ENCODE measurements at places on chromosomes 2 and 18. TPM values are rescaled to one million over a fixed set of nuclear protein-coding genes. Genes with fewer than 3 reads are reported as not detected.

The CFAP65 gene
- not detected for total RNA-seq

The REG3G gene
- not detected for total RNA-seq

The AKAIN1 gene
- total RNA-seq: not detected

The NGEF gene
- total RNA-seq: not detected

The TMEM169 gene
- total RNA-seq: under 0.01 TPM

The ABCG5 gene
- total RNA-seq: not detected

The CNDP1 gene
- not detected for total RNA-seq

The SAG gene
- total RNA-seq: not detected

The DPP4 gene
- 2.2 TPM for total RNA-seq

The TUBA3E gene
- not detected for total RNA-seq

DNA sequence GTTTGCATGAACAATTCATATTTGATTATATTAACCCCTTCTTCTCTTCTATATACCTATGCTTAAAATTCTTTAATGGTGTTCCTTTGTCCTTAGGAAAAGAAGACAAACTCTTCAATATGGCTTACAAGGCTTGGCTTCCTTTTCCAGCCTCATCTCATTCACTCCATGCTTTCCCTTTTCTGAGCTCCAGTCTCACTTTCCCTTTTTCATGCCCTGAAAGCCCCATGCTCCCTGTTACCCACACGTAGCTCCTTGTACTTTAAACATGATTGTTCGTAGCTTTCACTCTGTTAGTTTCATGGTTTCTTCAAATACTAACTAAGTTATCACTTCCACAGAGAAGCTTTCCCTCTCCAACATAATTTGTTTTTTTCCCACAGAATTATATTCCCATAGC lies 161.3 kb downstream of the UBE2E3 start:
- H3K27ac ChIP-seq: no peak overlapping the region
- peaks cover 8% of the 10 kb centered on the region for H3K4me1 ChIP-seq
- no peak for DNase-seq
- no peaks in the 10 kb centered on the region for H3K36me3 ChIP-seq
- no peak overlapping the region for H3K4me3 ChIP-seq

DNA sequence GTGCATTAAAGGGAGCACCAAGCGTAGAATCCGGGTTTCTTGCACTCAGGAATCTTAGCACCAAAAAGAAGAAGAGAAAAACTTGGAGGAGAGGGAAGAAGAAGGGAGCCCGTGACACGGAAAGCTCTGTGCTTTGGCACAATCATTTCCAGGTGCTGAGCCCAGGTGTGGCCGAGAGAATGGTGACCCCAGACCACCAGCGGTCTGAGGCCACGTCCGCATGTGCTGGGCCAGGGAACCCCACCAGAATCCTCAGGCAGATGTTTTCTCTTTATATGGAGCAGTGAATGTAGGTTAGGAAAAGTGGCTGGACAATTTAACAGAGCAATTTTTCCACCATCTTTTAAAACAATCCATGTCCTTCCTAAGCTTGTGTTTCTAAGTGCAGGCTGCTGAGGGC lies 520.9 kb downstream of the EPHA4 start:
- H3K27ac ChIP-seq: no peak overlapping the region
- DNase-seq: peak; percentile 57
- H3K4me3 ChIP-seq: no peak overlapping the region
- no peaks in the 10 kb centered on the region for H3K4me1 ChIP-seq
- H3K27me3 ChIP-seq: no peaks in the 10 kb centered on the region
- no peaks in the 10 kb centered on the region for H3K36me3 ChIP-seq

DNA sequence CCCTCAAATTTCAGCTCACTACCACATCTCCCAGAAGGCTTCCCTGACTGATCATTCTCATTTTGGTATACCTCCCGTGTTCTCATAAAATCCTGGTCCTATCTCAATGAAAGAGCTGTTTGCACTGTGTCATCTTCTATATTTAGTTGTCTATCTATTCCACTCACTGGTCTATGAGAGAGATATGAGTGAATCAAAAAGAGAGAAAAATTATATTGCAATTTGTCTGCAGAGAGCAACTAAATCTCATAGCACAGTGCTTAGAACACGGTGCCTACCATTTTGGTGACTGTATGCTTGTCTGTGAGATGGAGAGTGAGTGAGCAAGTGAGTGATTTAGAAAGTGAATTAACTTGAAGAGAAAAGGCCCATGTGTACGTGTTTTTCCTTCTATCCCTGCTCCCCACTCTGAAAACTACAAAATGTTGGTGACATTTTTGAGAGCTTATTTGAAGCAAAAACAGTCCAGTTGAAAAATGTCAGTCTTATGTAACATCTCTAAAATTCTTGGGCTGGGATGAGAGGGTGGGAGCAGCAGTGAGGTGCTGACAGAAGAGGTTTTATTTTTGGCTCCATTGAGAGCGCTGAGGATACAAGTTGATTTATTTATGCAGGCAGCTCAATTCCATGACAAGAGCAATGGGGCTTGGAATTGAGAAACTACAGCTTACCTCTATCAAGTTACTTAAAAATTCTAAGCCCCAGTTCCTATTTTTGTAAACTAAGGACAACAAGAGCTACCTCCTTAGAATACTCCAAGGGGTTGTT lies 373.5 kb upstream of the CHST9 start:
- no peak overlapping the region for H3K27ac ChIP-seq
- no peak for DNase-seq
- no peaks in the 10 kb centered on the region for H3K4me1 ChIP-seq
- no peaks in the 10 kb centered on the region for H3K27me3 ChIP-seq
- H3K36me3 ChIP-seq: no peaks in the 10 kb centered on the region

- DNase-seq: no peak
- H3K27ac ChIP-seq: no peak overlapping the region
- H3K4me1 ChIP-seq: no peaks in the 10 kb centered on the region
Observed at GRCh38 chr2:113992090-113992489, 102.2 kb downstream of the ACTR3 start.

- no peak overlapping the region for H3K27ac ChIP-seq
- peak; percentile 82 for DNase-seq
- H3K36me3 ChIP-seq: no peaks in the 10 kb centered on the region
- no peaks in the 10 kb centered on the region for H3K27me3 ChIP-seq
Observed at GRCh38 chr2:239826786-239827522, 198.2 kb downstream of the NDUFA10 start.

DNA sequence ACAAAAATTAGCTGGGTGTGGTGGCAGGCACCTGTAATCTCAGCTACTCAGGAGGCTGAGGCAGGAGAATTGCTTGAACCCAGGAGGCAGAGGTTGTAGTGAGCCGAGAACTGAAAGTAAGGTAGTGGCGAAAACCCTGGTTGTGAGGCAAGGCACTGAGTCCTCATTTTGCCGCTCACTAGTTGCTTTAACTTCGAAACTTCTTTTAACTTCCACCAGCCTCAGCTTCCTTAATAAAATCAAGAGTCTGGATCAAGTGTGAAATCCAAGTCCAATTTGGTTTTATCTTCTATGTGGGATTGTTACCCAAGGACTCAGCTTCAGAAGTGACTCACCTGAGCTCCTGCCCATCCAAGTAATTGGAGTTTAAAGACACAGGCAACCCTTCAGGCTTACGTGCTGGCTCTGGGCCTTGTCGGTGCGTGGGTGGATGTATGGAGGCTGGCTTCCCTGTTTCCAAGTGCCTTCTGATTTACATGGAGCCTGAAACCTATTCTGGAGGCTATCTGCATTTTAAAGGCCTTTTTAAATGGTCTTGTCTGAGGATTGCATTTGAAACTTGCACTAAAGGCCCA lies 374.2 kb upstream of the ID2 start:
- no peak overlapping the region for H3K27ac ChIP-seq
- H3K4me3 ChIP-seq: no peak overlapping the region
- H3K4me1 ChIP-seq: no peaks in the 10 kb centered on the region
- DNase-seq: no peak
- H3K36me3 ChIP-seq: no peaks in the 10 kb centered on the region

GRCh38 chr18:8324343-8325065 lies 284.7 kb upstream of the RAB12 start:
- no peak overlapping the region for H3K4me3 ChIP-seq
- H3K27ac ChIP-seq: no peak overlapping the region
- H3K27me3 ChIP-seq: no peaks in the 10 kb centered on the region
- DNase-seq: no peak
- peaks cover 17% of the 10 kb centered on the region for H3K4me1 ChIP-seq

DNA sequence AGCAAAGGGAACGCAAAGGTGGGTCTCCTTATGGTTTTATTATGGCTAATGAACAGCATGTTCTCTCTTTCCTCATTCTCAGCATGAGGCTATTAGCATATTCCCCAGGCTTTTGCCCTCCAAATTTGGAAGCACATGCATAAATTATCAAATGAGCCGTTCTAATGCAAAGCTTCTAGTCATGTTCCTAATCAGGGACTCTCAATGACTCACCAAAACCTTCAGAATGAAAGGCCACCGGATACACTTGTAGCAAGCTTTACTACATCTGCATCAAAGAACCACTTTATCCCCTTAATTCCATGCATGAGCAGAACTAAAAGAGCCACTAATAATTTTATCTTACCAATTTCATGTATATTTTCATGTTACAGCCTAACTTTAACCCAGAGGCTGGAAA lies 310.5 kb downstream of the LRATD1 start:
- H3K36me3 ChIP-seq: no peaks in the 10 kb centered on the region
- no peak overlapping the region for H3K4me3 ChIP-seq
- H3K27me3 ChIP-seq: no peaks in the 10 kb centered on the region
- peaks cover 7% of the 10 kb centered on the region for H3K4me1 ChIP-seq
- peak; percentile 8 for DNase-seq

GRCh38 chr2:149612122-149612521 lies 24.5 kb upstream of the MMADHC start:
- DNase-seq: no peak
- peaks cover 17% of the 10 kb centered on the region for H3K4me1 ChIP-seq
- no peaks in the 10 kb centered on the region for H3K36me3 ChIP-seq
- no peaks in the 10 kb centered on the region for H3K27me3 ChIP-seq
- no peak overlapping the region for H3K4me3 ChIP-seq

- H3K27ac ChIP-seq: no peak overlapping the region
- H3K4me1 ChIP-seq: peaks cover 18% of the 10 kb centered on the region
- no peak overlapping the region for H3K4me3 ChIP-seq
- DNase-seq: no peak
Observed at GRCh38 chr18:32297579-32298170, 107.8 kb downstream of the MEP1B start.

GRCh38 chr2:63755965-63756364 lies 85.7 kb upstream of the UGP2 start:
- no peak for DNase-seq
- H3K27ac ChIP-seq: no peak overlapping the region
- H3K4me3 ChIP-seq: no peak overlapping the region
- no peaks in the 10 kb centered on the region for H3K4me1 ChIP-seq

- no peak overlapping the region for H3K4me3 ChIP-seq
- no peaks in the 10 kb centered on the region for H3K4me1 ChIP-seq
- DNase-seq: no peak
- H3K27ac ChIP-seq: no peak overlapping the region
Observed at GRCh38 chr2:88443353-88443938, 9.0 kb downstream of the FOXI3 start.

DNA sequence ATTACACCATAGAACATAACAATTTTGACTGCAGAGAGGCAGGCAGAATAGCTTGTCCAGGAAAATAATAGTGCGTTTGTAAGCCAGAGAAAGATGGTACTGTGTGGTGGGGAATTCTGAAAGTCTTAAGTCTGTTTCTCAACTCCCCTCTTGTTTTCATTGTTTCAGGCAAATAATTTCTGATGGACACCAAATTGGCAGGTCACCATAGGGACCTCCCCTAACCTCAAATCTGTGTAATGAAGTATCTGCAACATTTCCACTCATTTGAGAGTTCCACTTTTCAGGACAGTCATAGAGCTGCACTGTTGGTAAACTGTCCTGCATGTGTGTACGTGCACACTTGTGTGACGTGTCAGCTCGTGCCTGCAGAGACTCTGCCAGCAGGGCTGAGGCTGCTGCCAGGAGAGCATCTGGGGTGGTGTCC lies 195.6 kb downstream of the AGAP1 start:
- H3K4me3 ChIP-seq: no peak overlapping the region
- H3K27me3 ChIP-seq: no peaks in the 10 kb centered on the region
- H3K4me1 ChIP-seq: peaks cover 42% of the 10 kb centered on the region
- no peaks in the 10 kb centered on the region for H3K36me3 ChIP-seq
- H3K27ac ChIP-seq: no peak overlapping the region

GRCh38 chr2:173195100-173195499 lies 119.5 kb downstream of the MAP3K20 start:
- H3K4me3 ChIP-seq: no peak overlapping the region
- H3K36me3 ChIP-seq: peaks cover 4% of the 10 kb centered on the region
- no peak for DNase-seq
- H3K27me3 ChIP-seq: no peaks in the 10 kb centered on the region
- H3K4me1 ChIP-seq: peaks cover 79% of the 10 kb centered on the region

GRCh38 chr2:55159037-55159651 lies 72.9 kb downstream of the CLHC1 start:
- DNase-seq: peak; percentile 91
- peak overlapping the region; percentile 79 for H3K27ac ChIP-seq
- no peak overlapping the region for H3K4me3 ChIP-seq
- no peaks in the 10 kb centered on the region for H3K36me3 ChIP-seq
- no peaks in the 10 kb centered on the region for H3K27me3 ChIP-seq

- peak within 1 kb of the TSS; percentile 87 for H3K4me3 ChIP-seq
- H3K27me3 ChIP-seq: no peaks in the 10 kb centered on the region
- peak; percentile 93 for DNase-seq
- peaks cover 29% of the 10 kb centered on the region for H3K4me1 ChIP-seq
- peak within 1 kb of the TSS; percentile 86 for H3K27ac ChIP-seq
- peaks cover 11% of the 10 kb centered on the region for H3K36me3 ChIP-seq
Observed at GRCh38 chr2:159285929-159286708, at the start of gene WDSUB1. Gene WDSUB1, minus strand, starts transcription at chr2:159286703. Its CDS starts 3,634 bp downstream, at chr2:159283069.

DNA sequence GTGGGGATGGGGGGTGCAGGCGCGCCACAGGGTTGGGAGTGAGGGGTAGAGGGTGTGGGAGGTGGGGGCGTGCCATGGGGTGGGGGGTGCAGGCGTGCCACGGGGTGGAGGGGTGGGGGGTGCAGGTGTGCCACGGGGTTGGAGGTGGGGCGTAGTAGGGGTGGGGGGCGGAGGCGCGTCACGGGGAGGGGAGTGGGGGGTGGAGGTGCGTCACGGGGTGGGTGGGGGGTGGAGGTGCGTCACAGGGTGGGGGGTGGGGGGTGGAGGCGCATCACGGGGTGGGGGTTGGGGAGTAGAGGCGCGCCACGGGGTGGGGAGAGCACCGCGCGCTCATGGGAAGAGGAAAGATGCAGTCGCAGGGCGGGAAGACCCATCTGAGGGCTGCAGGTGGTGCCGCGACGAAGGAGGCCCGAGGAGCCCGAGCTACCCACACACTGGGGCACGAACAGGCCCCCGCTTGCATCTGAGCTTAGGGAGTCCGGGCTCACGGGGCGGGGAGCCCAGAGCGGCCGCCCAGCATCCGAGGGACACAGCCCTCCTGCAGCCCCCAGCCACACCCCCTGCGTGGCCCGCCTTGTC lies 37.5 kb downstream of the SNED1 start:
- peaks cover 9% of the 10 kb centered on the region for H3K4me1 ChIP-seq
- no peaks in the 10 kb centered on the region for H3K36me3 ChIP-seq
- no peak for DNase-seq
- H3K27ac ChIP-seq: no peak overlapping the region
- peaks cover 32% of the 10 kb centered on the region for H3K27me3 ChIP-seq

DNA sequence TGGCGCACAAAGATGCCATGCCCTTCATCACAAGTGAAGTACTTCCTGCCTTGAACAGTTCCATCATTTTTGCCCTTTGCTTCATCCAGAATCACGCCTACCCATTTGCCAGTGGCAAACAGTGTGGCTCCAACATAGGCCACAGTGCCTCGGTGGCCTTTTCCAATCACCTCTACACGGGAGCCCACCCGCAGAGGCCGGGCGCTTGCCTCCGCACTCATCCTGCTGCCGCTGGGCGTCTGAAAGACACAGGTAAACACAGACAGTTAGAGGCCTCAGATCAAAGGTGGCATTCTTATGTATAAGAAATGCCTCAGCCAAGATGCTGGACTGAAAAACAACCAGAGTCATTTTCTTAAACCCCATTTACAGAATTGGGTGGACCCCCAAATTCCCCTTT lies 2.1 kb downstream of the DCTN1 start:
- peaks cover 13% of the 10 kb centered on the region for H3K36me3 ChIP-seq
- no peak overlapping the region for H3K4me3 ChIP-seq
- H3K4me1 ChIP-seq: peaks cover 73% of the 10 kb centered on the region
- no peak for DNase-seq
- H3K27me3 ChIP-seq: no peaks in the 10 kb centered on the region

Measured in esophagus muscularis mucosa (tissue), 4 donors.